Activated naive CD4-positive, alpha-beta T cell treated with anti-CD3 and anti-CD28 coated beads, Interleukin-2, amount 50 U/mL, for 16 hours (primary cell): ENCODE measurements at places on chromosomes 3 and 15.

- DNase-seq, result no peak
Measured at GRCh38 chr15:54772663-54773062, 424.1 kb downstream of the RSL24D1 start.

DNA sequence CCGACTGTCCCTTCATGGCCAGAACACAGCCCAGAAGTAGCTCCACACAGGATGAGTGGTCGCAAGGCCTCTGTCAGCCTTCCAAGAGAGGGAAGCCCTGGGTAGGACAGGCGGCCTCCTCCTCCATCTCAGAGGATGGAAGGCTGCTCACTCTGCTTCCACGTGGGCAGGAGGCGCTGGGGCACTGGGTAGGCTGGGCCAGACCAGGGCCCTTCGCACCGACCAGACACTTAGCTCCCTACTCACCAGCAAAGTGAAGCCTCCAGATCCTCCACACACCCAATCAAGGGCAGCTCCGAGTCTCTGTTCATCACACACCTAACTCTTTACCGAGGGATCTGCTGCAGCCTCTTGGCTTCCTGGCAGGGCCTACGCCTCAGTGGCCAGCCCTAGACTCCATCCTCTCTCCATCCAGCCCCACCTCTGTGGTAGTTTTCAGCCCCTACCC lies 24.3 kb upstream of the PLXNA1 start:
- no peak for DNase-seq

DNA sequence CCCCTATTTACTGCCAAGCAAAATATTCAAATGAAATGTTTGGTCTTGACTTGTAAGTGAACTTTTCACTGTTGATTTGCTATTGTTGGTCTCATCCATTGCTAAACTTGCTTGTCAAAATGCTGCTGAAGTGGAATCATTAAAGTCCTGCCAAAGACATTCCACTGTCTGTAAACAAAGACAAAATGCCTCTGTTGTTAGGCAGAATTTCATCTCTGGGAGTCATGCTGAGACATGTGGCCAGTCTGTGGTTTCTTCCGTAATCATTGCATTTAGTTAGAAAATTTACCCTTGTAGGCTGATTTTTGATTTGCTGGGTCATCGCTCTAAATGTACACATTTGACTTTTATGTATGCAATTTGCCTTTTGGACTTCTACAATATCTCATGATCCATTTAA lies 577.7 kb downstream of the MECOM start:
- no peak for DNase-seq

DNA sequence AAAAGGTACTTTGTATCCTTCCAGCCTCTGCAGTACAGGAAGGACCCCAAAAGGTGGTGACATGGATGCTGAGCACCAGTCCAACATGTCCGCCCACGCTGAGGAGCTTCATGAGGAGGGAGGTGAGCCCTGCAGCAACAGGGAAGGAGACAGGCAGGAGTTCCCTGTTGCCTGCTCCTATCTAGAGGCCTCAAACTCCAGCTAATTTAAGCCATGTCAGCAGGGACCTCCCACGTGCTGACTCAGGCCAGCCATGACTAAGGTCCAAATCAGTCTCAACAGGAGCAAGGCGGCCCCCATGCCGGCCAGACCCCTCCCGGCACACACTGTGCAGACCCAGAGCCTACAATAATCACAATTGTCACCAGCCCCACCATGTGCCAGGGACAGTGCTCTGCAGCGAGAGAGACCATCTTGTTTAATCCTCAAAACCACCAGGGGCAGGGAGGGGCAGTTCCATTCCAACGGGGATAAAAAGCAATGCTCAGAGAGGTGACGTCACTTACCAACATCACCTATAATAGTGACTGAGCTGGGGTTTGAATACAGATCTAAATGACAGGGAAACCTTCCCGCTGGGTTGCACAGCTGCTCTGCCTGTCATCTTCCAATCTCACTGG lies 54.5 kb upstream of the GATA2 start:
- DNase-seq, result no peak

GRCh38 chr3:136437043-136437442 lies 186.9 kb downstream of the PCCB start:
- no peak for DNase-seq

GRCh38 chr3:68483041-68483440 lies 449.3 kb downstream of the TAFA4 start:
- DNase-seq, result no peak

GRCh38 chr3:75192146-75192616 lies 471.9 kb upstream of the FRG2C start:
- peak; percentile 34 for DNase-seq

DNA sequence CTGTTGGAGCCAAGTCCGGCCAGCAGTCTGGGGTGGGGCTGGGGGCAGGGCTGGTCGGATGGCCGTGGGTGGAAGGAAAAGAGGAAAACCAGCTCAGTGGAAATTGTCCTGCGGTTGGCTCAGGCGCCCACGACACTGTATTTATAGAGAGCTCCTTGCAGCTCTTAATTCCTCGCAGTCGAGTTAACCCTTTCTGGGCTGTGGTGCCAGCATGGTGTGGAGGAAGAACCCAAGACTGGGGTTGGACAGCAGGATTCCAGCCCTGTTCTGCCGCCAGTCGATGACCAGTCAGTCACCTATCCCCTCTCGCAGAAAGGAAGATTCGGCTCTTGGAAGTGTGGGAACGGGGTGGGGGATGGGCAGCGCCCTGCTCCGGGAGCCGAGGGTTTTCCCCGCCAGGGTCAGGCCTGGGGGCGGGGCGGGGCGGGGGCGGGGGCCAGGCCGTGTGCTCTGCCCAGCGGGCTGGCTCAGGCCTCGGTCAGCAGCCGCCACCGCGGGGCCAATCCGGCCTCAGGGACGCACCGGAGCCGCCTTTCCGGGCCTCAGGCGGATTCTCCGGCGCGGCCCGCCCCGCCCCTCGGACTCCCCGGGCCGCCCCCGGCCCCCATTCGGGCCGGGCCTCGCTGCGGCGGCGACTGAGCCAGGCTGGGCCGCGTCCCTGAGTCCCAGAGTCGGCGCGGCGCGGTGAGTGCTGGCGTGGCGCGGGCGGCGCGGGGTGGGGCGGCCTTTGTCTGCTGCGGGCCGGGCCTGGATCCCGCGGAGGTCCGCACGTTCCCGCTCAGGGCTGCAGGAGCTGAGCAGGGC lies at the start of gene CD276:
Gene CD276, plus strand, starts transcription at position 607 of the 804 bp plus-strand sequence. CDS start 15,257 bp downstream, outside the sequence.
- peak; percentile 16 for DNase-seq

DNA sequence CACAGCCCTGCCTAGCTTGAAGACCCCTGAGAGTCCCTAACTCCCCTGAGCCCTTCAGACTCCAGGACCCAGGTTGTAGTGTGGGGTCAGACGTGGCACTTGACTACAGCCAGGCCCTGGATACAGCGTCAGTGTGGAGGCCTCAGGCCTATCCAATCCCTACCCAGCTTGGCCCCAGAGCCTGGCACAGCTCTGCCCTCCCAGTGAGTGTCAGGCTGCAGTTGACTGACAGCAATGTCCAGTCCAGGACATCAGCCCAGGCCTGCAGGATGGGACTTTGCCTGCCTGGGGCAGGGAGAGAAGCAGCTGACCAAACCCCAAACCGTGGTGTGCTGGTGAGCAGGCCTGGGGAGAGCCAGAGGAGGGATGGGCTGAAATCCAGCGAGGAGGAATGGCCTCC lies 27.3 kb downstream of the KLF13 start:
- DNase-seq, result no peak

- no peak for DNase-seq
Measured at GRCh38 chr3:126936853-126937425, 46.0 kb upstream of the PLXNA1 start.
